ENCODE measurements at places on chromosomes 5 and 9.
A peak's percentile ranks its signal among the peaks of the same experiment; 100 is the strongest.

- no peak for DNase-seq
These were observed 29.1 kb downstream of the P4HA2 start for GRCh38 chr5:132198571-132198970.

GRCh38 chr9:123400926-123401503 lies 45.0 kb downstream of the CRB2 start:
- no peak for DNase-seq

- DNase-seq, result peak; percentile 10
These were observed 49.4 kb upstream of the SPATA31C2 start for GRCh38 chr9:88187631-88188030.

DNA sequence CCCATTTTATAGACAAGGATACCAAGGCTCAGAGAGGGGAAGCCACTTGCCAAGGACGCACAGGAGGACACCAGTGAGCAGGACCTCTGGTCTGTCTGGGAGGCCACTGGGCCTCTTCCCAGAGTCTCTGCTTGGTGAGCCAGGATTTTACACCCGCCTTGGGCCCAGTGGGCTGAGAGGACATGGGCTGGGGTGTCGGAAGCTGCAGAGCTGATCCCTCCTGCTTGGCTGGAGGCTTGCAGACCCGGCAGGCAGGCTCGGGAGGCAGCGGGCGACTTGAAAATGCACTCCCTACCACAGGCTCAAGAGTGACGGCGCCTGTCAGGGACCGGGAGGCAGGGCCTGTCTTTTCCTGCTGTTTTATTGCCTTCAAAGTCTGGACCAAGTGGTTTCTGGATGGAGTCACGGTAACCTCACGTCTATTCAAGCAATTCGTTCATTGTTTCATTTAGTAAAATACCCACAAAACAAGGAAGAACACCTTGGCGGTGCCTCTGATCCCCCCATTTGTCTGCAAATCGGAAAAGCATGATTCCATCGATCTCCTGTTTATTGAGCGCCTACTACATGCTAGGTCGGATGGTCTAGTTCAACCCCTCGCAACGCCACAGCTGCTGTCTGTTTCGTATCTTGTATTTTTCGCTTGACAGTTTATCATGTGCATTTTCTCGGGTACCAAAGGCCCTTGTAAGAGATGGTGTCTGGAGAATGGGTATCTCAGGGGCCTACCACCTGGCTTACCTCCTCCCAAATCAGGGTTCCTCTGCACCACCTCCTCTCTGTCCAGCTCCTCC lies 108.1 kb upstream of the IER5L start:
- no peak for DNase-seq

- DNase-seq, result no peak
These were observed 190.9 kb downstream of the RFK start for GRCh38 chr9:76203373-76203772.

- no peak for DNase-seq
These were observed 5.9 kb downstream of the FAM78A start for GRCh38 chr9:131270171-131271015.

DNA sequence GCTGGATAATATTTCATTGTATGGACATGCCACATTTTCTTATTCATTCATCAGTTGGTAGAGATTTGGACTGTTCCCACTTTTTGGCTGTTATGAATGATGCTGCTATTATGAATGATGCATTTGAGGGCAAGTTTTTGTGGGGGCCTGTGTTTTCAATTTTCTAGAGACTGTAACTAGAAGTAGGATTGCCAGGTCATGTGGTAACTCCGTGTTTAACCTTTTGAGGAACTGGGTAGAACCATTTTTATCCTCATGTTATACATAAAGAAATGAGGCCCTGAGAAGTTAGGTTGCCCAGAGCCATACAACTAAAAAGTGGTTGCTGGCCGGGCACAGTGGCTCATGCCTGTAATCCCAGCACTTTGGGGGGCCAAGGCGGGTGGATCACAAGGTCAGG lies 22.4 kb upstream of the STRBP start:
- no peak for DNase-seq

GRCh38 chr9:82367929-82368328 lies 379.4 kb downstream of the SPATA31D1 start:
- no peak for DNase-seq

- no peak for DNase-seq
These were observed 2.1 kb downstream of the FAM81B start for GRCh38 chr5:95393279-95393678.

DNA sequence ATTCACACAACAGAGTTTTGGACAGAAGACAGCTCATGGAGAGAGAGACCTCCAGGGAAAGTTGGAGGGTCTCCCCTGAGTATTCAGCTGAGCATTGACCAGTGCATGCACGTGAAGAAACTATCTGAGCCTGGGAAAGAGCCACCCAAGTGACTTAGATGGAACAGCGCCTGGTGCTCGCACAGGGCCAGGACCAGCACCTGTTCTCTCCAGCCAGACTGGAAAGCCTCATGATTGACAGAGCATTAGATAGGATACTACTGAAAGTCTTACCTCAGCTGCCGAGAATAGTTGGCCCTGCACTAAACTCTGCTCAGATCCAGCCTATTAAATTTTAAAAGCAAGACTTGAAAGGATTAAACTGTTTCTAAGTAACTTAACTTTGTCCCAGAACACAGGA lies 28.3 kb upstream of the NEURL1B start:
- DNase-seq, result no peak

- peak; percentile 78 for DNase-seq
These were observed 310.6 kb downstream of the DIRAS2 start for GRCh38 chr9:90331826-90332575.

GRCh38 chr5:67577424-67577823 lies 380.8 kb upstream of the CD180 start:
- peak; percentile 56 for DNase-seq

- no peak for DNase-seq
These were observed 20.4 kb downstream of the SETX start for GRCh38 chr9:132334364-132334763.

- no peak for DNase-seq
These were observed 498.0 kb downstream of the SPOCK1 start for GRCh38 chr5:137001026-137001569.

- DNase-seq, result no peak
These were observed 10.6 kb downstream of the MYOZ3 start for GRCh38 chr5:150671509-150672236.

- DNase-seq, result no peak
These were observed 37.1 kb downstream of the PPARGC1B start for GRCh38 chr5:149767281-149767550.

GRCh38 chr5:443239-444151 lies 519 bp downstream of the EXOC3 start:
- no peak for DNase-seq

DNA sequence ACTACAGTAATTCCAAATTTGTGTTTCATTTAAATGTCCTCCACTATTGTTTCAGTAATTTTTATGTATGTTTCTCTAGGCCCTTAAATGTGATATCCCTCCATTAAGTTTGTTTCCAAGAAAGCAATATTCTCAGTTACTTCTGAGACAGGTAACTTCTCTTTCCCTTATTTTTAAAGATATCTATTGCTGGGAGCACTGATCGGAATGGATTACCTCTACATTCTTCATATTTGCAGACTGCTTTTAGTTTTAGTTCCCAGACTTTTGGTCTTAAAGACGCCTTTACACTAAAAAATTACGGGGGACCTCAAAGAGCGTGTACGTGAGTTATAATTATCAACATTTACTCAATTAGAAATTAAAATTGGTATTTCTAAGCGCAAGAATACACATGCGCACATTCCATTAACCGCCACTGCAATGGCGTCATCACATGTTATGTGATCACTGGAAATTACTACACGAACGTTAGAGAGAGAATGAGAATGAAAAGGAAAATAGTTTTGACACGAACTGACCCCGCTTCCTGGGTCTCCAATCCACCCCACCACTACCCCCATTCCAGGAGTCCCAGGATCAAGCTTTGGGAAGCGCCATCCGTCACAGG lies 519 bp upstream of the RAD50 start:
- DNase-seq, result no peak

Data from choroid plexus epithelial cell (primary cell).